G401 (cell line): ENCODE measurements at places on chromosomes 6 and 20.

GRCh38 chr20:36497856-36498255 lies 43.5 kb upstream of the MYL9 start:
- no peak for DNase-seq

DNA sequence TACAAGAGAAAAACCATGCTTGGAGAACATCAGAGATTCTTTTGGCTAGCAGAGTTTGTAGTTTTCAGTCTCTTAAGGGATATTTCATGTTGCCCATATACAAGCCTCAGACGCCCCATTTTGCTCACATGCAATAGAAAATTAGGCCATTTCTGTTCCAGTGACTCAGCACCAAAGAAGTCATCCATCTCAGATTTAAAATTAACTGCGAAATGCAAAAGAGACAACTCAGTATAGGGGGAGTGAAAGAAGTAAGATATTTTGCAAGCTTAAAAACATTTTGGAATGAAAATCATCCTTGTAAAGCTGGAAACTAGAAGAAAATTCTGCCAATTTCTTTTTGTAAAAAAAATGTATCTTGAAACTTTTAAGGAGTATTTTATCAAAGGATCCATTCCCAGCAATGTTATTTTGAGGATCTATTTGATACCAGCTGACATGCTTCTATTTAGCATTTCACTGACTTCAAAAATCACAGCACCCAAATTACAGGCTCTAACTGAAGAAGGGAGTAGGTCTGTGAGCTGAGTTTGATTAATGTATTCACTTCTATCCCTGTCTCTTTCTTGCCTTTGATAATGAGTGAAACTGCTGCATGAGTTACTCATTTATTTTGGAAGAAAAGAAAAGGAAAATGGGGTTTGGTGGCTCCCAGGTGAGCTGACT lies 223.7 kb upstream of the SULF2 start:
- no peak for DNase-seq

- no peak for DNase-seq
Observed at GRCh38 chr6:151661928-151662327, 145.6 kb upstream of the ESR1 start.

- no peak for DNase-seq
Observed at GRCh38 chr6:129292836-129293235, 409.9 kb downstream of the LAMA2 start.

DNA sequence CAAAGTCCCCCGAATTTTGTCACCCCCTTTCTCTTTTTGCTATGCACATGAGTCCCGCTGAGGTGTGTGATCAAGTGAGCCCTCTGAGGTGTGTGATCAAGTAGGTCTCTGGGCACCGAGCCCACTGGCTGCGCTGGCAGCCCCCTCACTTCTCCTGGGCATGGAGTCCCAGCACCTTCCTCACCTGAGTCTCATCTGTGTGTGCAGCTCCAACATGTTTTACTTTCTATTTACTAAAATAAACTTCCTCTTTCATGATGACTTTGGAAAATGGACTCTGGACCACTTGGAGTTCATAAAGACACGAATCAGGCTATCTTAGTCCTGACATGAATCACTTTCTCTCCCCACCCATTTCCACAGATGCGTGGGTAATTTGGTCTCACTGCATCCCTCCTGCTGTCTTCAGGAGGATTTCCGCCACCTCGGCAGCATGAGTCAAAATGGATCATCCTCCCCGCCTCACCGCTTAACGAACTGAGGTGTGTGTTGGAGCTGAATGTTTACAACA lies 39.8 kb downstream of the PRDM1 start:
- no peak for DNase-seq

DNA sequence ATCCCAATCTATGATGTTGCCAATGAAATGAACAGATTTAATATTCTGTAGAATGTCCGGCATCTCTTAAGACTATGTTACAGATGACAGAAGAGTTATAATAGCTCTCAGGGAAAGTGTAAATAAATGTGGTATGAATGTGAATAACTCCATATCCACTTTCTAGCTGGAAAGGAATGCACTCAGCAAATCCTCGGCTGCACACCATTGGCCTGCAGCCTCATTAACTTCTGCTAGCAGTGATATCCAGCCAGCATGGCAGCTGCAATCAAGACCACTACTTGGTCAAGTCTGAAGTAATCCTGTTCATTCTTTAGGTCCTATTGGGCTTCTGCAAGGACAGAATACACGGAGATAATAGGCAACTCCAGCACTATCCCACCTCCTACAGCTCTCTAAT lies 17.3 kb upstream of the MICA start:
- no peak for DNase-seq

DNA sequence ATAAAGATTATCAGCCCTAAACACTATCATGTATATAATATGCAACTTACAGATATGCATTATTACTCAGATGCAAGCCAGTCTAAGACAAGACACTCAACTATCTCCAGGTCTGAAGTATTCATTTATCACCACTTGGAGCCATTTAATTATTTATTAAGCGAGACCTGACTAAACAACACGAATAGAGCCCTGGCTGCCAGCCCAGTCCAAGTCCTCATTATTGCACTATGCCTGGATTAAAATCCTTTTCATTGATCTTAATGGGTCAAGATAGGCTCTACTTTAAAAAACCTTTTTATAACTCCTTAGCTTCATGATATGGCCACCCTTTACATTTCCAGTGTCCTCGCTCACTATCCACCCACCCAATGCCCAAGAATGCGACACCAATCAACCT lies 183.1 kb upstream of the MARCKS start:
- DNase-seq, result no peak

DNA sequence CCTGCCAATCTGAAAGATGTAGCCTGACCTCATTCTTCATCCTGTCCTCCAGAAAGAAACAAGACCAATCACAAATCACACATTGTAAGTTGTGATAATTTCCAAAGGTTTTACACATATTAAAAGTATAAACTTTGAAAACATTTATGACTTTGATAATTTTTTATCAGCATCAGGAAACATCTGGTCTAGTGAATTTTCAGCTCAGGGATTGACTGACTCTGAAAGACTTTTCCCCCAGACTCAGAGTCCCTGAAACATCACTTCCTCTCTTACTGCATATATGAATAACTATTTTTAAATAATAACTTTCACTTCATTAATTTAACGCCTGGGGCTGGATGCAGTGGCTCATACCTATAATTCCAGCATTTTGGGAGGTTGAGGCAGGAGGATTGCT lies 48.5 kb upstream of the SSTR4 start:
- no peak for DNase-seq

- peak; percentile 90 for DNase-seq
Observed at GRCh38 chr6:2245103-2245876, at the start of gene GMDS. Gene GMDS, minus strand, starts transcription at chr6:2245605.

DNA sequence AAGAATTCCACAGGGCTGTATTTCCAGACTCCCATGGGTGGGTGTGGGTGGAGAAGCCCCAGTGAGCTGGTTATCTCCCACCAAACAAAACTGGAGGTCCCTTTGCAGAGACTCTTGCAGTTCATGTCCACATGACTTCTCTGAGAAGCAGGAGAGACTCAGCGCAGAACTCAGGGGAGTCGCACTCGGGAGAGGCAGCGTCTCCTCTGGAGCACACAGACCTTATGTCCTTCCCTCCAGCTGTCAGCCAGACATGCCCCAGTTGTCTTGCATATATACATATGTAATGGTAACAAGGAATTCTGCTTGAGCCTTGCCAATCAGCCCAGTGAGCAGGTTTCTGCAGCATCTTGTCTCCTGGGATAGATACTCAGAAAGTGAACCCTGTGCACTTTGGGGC lies 23.8 kb downstream of the MYT1 start:
- DNase-seq, result no peak

DNA sequence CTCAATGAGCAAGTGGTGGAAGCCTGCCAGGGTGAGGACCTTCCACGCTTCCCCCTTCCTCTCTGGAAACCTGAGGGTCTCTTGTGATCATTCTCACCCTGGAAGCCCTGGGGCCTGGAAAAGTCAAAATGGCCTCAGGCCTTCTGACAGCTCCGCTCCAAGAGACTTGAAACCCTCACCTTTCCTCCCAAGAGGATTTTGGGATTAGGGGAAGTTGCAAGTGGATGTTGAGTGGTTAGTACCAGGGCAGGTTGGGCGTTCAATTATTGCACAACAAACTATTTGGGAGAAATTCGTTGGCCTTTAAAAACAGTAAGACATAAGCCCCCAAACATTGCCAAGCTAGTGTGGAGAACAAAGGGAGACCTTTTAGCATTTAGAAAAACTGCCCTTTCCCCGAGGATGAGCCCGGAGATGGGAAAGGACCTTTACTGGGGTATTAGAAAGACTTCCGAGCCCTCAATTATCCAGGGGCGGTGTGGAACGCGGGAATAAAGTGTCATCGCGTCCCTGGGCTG lies 4.7 kb downstream of the NKX2-2 start:
- no peak for DNase-seq

DNA sequence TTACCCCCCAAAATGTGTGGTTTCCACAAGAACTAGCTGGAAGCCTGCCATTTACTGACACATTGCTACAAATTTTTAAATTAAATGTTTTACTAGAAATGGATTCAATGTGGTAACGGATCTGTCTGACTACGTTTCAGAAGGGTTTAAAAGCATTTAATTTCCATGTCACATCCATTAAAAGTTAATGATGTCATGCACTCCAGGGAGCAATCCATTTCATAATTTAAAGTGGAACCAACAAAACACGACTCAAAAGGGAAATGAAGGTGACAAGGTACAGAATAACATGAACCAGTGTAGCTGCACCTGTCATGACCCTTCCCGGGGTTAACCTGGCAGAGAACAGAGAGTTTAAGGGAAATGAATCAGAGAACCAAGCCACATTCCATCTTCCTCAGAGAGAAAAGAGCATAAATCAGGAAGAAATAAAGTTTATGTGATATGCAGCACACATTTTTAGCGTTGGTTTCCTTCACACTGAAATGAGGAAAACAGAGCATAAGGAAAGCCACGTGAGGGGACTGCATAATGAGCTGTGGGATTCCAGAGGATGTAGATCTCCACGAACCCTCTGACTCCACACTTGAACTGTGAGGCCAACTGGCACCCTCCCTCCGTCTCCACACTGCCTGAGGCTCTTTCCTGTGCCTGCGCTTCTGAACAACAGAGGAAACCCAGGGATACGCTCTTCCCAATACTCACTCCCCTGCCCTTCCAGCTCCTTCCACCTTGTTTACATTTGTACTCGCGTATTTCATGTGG lies 170.3 kb upstream of the AHI1 start:
- DNase-seq, result no peak

- DNase-seq, result no peak
Observed at GRCh38 chr6:18513253-18513798, 126.2 kb downstream of the RNF144B start.

DNA sequence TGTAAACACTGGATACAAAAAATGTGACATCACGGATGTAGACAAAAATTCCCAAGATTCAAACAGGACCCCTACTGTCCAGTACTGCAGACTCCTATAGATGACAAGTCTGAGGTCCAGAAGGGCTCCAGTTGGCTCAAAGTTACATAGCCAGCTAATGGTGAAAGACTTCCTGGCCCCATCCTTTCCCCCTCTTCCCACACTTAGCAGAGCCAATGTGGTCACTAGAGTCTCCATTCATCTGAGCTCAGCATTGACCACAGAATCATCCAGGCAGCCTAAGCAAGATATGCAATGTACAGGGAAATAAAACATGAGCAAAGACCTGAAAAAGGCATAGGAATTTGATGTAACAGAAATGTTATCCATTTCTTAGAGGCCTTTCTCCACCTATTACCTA lies 180.5 kb downstream of the ADAT2 start:
- DNase-seq, result no peak
